T-cell (primary cell): ENCODE measurements at places on chromosomes 7 and 10.

DNA sequence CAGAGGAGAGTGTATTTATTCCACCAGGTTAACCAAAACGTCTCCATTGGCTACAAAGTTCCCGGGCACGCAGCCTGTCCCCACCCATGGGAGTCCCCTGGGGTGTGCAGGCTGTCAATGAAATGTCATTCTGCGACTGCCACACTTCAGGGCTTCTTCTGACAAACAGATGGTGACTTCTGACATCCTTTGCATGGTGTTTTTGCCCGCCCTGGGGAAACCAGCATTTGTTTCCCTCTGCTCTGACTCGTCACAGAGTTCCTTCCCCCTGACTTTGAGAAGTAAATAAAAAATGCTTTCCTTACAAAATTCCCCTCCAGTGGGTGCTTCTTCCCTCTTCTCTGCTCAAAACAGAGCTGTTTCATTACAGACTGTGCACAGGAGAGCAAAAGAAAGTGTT, 38.2 kb downstream of the TNS3 start:
- DNase-seq, result no peak

- no peak for DNase-seq
These were observed 28.0 kb downstream of the VIM start for GRCh38 chr10:17256051-17256450.

DNA sequence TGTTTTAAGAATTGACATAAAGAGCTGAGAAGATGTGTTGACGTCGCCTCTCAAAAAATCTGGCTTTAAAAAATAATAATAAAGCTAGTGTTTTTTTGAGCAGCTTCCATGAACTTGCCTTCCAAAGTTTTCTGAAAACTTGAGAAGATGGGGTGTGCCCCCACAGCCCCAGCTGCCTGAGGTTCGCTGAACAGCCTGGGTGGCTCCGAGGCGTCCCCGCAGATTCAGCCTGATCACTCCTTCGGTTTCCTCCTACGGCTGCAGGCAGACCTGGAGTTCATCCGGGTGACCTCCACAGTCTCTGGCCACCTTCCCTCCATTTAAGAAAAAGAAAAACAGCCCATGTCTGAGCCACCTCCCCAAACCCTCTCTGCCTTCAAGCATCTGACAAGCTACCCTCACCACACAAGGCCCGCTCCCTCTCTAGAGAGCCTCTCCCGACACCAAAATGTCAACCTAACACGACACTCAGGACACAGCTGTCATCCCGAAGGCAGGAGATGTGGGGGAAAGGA, 177.8 kb downstream of the PTPRN2 start:
- no peak for DNase-seq

GRCh38 chr7:80879849-80880248, 39.0 kb downstream of the SEMA3C start:
- DNase-seq, result no peak

DNA sequence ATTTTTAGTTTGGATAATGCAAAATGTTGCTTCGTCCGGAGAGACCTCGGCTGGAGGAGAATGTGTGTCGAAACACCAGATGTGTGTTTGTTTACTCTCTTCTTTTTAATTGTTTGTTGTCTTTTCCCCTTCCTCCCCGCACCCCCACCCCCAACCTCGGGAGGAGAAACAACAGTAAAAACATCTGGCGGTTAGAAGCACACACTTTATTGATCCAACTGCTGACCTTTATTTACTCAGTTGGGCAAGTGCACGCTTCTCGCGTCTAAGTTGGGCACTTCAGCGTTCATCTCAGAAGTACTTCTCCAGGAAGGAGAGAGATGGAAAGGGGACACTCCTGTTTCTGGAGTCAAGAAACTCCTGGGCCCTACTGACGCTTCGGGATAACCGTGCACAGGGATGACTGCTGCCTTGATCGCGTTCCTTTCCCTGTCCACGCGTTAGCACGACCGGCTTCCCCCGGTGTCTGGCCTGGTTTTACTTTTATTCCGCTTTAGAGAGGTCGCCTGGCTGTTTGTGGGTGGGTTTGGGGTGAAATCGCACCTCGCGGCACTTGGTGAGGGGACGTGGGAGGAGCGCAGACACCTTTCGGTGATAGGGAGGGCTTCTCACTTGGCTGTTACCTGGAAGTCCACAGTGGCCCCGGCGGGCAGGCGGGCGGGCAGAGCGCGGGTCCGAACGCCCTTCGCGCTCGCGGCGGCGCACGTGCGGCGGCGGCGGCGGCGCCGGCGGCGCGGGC, 168.3 kb upstream of the PPP1R3A start:
- DNase-seq, result no peak

DNA sequence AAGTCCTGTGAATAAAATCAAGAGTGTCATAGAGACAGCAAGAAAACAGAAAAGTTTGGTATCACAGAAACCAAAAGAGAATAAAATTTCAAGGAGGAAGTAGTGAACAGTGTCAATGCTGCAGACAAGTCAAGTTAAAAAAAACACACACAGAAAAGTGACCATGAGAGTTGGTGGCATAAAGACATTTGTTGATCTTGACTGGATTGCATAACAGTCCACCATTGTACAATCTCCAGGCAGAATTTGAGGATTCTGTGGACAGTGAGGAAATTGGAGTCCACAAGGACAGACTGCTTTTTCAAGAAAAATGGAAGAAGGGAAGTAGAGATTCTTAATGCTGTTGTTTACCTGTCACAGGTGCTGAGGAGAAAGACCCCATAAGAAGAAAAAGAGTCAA, 412.5 kb downstream of the PLXDC2 start:
- DNase-seq, result no peak

GRCh38 chr10:110486680-110487410, 10.9 kb upstream of the DUSP5 start:
- no peak for DNase-seq

DNA sequence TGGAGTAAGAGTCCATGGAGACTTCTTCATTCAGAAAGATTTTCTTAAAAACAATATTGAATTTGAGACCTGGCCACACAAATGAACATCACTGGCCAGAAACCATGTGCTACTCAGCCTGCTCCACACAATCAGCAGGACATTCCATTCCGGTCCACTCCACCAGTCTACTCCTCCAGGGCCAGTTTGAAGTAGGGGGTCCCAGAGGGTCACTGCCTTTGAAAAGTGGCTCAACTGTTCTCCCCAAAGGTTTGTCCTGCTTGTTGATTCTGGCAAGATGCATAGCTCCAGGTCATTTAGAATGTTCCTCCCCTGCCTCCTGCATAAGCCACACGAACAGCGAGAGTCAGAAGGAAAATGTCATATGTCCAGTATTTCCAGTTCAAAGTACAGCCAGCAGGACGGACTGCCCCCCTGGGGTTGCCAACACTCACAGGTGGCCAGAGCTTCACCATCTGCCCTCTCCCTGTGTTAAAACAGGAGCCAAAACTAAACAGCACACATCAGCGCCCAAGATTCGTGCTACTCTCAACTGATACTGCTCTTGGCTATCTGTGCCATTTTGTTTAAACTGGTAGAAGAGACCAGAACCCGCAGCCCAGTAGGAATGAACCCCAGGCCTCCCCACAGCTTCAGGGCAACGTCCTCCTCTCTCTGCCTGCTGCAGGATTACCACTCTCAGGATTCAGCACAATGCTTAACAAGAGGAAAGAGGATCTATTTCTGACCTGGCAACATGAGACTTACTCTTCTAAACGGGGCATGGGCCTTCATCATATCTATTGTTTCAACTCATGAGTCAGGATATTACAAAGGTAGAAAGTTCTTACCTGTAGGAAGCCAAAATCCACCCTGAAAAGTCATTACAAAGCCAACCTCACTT, 11.3 kb downstream of the GRB10 start:
- no peak for DNase-seq

DNA sequence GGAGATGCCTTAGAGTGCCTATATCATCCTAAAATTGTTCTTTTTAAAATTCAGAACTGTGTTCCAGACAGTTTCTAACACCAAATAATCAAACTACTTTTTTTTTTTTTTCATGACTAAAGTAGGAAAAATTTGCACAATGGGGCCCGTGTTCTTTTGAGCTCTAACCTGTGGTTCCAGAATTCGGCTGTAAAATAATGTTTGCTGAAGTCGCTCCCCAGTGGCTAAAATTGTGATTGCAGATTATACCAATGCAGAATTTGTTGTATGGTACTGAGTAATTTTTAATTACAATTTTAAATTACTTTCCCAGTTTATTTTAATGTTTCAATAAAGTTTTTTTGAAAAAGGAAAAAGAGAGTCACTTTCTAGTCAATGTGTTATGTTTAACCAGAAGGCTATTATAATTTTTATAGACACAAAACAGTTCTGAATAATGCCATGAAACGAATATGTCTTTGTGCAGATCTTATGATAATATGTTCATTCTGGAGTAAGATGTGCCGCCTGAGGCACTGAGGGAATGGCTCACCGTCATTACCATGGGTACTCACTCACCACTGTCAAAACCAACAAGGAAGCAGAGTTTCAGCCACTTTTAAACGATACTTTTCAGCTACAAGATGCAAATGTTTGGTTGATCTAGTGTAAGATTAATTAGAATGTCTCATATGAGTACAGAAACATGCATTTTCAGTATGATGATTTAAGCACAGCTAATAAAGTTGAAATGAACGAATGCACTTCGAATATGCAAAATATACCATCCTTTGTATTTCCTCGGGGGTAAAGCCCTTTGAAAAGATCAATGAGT, 173.6 kb downstream of the PRKCQ start:
- no peak for DNase-seq

- no peak for DNase-seq
These were observed 6.0 kb downstream of the FAM131B start for GRCh38 chr7:143356414-143357050.

DNA sequence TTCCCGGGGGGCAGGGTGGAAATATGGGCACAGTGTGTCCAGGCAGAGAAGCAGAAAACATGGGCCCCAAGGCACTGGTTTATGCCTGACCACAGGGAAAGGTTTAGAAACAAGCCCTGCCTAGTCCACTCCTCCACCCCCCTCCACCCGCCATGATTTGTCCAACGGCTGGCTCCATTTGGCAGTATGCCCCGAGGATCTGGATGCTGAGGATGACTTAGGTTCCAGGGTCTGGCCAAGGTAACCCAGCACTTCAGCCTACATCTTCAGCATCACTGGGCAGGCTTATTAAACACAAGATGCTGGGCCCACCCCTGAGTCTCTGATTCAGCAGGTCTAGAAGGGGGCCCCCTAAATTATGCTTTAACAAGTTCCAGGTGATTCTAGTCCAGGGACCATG, 121.9 kb downstream of the RALA start:
- DNase-seq, result no peak

DNA sequence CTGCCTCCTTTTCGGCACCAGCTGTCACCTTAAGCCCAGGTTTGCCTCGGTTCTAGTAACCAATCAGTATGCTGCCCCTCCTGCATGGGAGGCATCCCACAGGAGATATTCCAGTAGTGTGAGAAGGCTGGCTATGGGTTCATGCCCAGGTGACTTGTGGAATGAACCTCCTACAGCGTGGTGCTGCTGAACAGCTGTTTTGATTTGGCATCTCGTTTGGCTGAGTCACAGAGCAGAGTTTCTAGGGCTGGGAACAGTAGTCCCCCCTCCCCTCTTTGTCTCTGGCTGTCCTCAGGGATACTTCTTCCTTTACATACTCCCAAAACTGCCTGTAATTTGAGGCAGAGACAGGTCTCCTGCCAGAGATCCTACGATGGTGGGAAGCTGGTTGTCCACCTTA, 16.1 kb downstream of the R3HCC1L start:
- no peak for DNase-seq

DNA sequence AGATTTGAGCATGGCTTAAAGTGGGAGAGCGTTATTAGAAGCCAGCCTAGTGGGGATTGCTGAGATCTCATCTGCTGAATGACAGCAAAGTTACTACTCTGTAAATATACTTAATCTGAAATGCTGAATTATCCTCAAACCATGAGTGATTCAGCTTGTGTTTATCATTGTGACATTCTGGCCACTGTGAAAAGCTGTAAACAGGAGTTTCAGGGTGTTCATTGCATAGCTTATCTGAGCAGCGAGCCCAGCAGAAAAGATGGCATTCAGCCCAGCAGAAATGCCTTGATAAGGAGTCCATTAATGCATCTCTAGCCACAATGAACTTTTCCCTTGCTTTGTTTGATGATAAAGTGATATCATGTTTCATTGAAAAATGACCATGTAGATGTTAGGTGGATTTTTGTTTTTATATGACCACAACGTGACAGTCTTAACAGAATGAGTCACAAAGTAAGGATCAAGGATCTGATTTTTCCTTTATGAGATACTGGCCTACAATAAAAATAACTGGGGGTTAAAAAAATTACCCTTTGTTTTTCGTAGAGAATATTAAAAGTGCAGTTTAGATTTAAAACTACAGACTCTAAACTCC, 7.8 kb downstream of the TES start:
- DNase-seq, result no peak

- no peak for DNase-seq
These were observed 37.0 kb downstream of the ADAP1 start for GRCh38 chr7:917255-918117.

DNA sequence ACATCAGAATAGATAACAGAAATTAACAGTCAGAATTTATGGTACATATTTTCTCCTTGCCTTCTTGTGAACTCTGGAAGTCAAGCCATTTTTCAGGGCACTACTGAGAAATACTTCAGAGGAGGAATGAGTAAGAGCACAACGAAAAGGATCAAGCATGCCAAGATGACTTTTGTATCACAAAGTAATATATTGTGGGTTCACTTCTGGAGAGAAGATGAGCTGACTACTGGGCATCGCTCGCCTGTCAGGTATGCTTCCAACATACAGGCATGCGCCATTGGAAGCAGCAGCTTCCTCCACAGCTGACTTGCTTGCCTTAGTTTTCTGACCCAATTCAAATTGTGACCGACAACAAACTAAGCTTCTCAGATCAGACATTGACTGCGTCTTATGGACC, 137.3 kb downstream of the VTI1A start:
- DNase-seq, result no peak

DNA sequence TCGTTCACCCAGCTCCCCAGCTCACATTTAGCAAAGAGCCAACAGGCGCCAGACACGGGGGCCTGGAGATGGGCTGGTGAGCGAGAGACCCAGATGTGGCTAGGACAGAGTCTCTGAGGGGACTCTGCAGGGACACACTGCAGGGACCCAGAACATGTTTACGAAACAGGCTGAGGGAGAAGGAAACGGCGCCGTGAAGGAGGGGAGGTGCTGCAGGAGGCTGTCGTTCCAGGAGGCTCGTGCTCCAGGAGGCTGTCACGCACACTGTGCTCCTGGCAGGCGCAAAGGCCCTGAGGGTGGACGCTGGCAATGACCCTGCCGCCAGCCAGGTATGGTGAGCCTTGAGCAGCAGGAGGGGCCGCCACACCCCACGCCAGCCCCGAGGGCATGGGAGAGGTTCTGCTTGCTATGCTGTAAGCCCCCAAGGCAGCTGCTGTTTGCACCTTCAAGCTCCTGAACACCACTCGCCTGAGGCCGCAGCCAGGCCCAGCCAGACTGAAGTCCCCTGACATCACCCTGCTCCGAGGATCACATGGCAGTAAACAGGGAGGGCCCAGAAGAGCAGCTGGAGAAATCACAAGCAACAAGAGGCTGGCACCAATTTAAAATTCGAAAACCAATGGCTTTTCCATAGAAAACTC, 27.3 kb downstream of the ADAP1 start:
- no peak for DNase-seq

- DNase-seq, result no peak
These were observed 141.0 kb downstream of the DKK1 start for GRCh38 chr10:52455098-52455497.
